Suppressor macrophage treated with lipopolysaccharide for 1 hour (primary cell): ENCODE measurements at places on chromosomes 5 and 9.

DNA sequence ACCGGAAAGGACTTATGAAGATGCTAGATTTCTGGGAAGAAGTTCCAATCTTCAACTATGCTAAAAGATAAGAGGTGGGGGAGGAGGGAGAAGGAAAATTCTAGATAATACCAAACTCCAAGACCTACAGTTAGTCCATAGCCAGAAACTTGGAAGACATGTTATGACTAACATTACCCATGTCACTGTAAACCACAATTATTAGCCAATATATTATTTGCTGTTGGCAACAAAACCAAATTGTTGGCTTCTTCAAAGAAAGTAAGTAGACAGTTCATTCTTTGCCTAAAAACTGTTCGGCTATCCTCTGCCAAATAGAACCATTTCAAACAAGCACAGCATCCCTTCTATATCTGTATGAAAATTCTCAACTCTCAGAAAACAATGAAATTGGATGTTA is 25.1 kb downstream of the PRLR start:
- DNase-seq: no peak

GRCh38 chr5:21573416-21574314 is 1279.5 kb downstream of the CDH12 start:
- no peak for DNase-seq

GRCh38 chr5:31186672-31187267 is 6.7 kb upstream of the CDH6 start:
- DNase-seq: peak; percentile 40

DNA sequence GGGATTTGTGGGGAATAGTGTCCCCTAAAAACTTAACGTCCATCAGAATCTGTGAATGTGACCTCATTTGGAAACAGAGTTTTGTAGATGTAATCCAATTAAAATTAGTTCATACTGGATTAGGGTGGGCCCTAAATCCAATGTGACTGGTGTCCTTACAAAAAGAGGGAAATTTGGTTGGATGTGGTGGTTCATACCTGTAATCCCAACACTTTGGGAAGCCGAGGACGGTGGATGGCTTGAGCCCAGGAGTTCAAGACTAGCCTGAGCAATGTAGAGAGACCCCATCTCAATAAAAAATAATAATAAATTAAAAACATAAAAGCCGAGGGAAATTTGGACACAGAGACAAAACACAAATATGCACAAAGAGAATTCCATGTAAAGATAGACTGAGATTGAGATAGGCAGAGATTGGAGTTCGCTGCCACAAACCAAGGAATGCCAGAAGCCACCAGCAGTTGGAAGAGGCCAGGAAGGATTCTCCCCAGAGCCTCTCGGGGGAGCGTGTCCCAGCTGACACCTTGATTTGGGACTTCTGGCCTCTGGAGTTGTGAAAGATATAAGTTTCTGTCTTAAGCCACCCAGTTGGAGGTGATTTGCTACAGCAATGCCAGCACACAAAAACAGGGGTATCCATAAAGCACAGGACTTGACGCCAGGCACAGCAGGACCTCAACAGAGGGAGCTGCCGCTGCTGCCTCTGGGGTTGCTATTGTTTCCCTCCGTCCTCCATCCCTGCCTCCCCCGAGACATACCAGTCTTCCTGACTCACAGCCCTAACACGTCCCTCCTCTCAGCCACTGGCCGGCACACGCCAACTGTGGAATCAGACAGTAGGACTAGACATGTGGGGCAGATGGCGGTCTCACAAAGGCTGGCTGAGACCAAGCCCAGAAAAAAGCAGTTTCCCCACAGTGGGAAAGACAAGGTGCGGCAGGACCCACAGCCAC is 73.8 kb upstream of the IL17B start:
- no peak for DNase-seq

DNA sequence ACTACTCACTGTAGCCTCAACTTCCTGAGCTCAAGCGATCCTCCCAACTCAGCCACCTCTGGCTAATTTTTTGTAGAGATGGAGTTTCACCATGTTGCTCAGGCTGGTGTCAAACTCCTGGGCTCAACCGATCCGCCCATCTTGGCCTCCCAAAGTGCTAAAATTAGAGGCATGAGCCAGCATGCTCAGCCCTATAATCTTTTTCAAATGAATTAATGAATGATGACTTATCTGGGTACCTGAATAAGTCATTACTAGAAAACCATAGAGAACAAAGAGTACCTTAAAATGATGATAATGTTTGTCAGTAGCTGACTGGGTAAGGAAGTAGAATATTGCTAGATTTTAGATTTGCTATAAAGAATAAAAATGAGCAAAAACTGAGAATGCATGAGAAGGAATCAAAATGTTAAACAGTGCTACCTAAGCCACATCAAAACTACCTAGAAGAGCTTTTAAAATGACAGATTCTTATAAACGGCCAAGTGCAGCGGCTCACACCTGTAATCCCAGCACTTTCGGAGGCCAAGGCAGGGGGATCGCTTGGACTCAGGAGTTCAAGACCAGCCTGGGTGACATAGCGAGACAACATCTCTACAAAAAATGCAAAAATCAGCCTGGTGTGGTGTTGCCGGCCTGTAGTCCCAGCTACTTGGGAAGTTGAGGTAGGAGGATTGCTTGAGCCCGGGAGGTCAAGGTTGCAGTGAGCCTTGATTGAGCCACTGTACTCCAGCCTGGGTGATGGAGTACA is 13.6 kb downstream of the FNBP1 start:
- no peak for DNase-seq

- no peak for DNase-seq
Measured at GRCh38 chr5:9071524-9071923, 474.4 kb downstream of the SEMA5A start.

- DNase-seq: no peak
Measured at GRCh38 chr5:23506329-23507236, 826 bp upstream of the PRDM9 start.
